ENCODE measurements at places on chromosomes 2 and 18.

DNA sequence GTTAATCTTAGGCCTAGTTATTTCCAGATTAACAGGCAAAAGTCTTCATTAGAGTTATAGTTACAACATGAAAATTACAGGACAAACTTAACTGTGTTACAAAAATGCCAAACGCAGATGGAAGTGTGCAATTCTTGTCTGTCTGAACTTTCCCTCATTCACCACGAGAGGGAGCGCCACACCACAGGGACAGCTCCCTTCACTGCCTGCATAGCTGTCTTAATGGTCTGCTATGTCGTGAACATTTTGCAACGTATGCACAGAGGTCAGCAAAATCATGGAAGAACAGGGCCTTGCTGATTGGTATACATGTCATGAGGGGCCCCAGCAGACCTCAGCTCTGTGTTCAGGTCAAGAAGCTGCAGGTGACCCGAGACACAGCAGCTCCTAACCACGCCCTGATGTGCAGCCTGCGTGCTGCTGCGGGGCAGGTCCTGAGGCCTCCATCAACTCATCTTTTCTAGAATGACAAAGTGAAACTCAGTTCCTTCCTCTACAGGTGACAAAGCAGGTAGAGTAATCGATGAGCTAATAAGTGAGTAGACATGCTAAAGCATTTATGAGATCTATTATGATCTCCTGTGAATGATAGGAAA lies 78.8 kb upstream of the ATP8B1 start:
- peak; percentile 50 for DNase-seq

DNA sequence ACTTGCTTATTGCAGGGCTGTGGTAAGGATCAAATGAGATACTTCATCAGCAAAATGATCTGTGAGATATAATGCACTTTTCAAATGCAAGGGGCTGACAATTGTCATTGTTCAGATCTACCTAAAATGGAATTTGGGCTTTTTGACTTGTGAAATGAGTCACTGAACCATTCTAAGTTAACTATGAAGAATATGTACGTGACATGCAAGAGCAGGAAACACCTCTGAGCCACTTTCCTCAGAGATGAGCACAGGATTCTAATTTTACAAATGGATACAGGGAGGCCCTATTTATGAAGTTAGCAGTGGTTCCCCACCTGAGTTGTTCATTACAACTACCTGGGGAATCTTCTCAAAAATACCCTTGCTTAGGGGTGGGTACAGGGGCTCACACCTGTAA lies 26.7 kb downstream of the CTLA4 start:
- no peak for DNase-seq

DNA sequence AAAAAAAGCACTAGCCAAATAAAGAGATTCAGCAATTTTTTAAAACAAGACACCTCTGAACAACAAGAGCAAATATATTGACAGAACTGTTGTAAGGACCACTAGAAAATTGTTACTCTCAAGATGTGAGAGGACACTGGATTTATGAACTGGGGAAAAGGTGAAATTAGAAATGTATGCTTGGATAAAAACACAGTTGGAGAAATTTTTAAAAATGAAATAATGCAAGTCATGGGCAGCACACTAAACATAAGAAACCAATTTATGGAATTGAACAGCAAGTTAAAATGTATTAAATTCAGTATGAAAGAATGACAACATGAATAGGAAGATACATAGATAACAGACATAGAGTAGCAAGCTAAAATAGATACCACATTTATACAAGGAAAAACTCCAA lies 377.4 kb downstream of the LRRTM4 start:
- DNase-seq: no peak

DNA sequence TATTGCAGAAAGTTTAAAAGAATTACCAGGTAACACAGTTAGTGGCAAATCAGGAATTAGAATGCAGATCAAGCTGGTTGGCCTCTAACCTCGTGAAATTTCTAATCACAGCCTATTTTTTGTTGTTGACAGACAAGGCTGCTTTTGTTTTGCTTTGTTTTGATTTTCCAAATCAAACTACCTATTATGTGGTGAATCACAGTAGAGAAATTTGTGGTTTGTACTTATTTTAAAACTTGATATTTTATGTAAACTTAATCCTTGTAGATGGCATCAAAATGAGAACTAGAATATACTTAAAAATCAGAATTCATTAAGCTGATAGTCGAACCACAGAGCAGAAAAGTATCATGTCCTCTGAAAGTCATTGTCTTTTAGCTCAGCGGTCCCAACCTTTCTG lies 258.1 kb downstream of the CTNNA2 start:
- no peak for DNase-seq

DNA sequence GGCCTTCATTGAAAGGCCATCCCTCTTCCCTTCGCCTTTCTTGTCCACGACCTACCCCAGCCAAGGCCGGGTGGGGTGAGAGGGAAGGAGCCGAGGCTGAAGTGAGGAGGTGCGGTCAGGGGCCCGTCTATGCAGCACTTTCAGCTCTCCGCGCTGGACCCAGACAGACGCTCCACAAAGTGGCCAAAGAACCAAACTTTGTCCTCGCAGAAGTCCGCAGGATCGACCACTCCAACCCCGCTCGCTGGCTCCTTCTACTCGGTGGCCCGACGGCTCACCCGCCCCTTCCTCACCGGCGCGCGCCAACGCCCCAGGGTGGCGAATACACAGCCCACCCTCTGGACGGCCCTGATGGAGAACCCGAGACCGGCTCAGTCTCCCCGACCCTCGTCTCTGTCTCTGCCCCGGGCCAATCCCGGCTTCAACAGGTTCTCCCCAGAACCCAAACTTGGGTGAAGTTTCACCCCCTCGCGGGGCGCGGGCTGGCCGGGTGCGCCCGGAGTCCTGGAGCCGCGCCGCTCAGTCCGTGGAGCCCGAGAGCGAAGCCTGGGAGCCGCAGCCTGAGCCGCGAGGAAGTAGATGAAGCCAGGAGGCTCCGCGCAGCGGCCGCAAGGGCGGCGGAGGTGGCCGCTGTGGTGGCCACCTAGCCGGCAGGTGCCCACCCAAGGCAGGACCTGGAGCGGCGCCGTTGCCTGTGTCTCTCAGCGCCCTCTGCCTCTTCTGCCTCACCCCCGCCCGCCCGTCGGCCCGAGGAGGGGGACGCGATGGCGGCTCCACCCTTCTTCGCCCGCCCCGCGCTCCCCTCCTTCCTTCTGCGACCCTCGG lies 26.7 kb upstream of the ALPP start:
- DNase-seq: no peak

DNA sequence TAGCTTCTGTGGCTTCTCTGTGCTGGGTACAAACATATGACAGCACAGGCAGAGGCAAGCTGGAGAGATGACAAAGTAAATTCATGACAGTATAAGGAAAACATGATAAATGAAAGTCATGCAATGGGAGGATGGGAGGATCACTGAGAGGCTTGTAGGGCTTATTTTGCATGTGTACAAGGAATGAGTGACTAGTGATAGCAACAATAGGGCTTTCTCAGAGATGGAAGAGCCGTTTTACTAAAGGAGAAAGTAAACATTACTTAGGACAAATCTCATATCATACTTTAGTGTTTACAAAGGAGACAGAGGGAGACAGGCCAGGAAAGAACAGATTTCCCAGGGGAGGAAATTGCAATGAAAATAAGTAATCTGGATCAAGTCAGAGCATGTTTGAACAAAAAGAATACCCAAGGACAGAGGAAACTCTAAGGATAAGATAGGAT lies 82.5 kb upstream of the RBMS1 start:
- DNase-seq: no peak

GRCh38 chr18:50061876-50062517 lies 132.9 kb downstream of the MYO5B start:
- no peak for DNase-seq

- DNase-seq: no peak
Observed at GRCh38 chr2:8587920-8588830, 93.7 kb upstream of the ID2 start.

DNA sequence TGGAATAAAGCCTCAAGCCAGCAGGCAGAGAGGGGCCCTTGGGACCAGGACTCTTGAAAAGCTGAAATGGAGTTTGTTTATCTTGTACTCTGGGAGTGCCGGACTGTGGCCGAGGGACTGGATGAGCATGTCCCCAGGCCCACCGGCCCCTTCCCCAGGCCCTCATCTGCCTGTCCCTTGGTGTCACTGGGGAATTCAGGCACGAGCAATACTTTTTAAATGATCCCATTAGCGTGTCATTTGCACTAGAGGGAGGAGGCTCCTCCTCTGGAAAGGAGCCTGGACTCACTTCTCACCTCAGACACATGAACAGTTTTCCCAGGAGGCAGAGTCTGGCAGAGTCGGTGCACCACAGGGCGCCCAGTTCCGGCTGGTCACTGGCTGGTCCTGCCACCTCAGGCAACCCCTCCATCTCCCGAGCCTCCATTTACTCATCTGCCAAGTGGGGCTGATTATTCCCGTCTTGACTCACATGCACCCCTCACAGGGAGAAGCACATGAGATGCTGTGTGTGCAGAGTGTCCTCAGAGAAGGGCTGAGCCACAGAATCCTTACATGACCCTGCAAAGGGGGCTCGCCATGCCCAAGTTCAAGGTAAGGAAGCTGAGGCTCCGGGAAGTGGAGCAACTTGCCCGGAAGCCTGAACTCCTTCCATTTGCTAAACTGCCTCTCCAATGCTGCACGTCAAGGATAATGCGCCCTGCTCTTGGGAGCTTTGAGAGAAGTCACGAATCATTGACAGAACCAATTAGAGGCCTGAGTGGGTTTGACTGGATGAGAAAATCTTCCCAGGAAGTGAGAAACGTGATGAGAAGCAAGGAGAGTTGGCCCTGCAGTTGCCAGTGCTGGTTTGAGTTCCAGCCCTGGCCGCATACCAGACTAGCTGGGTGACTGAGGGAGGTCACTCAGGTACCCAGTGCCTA lies 26.7 kb downstream of the CIB4 start:
- no peak for DNase-seq

DNA sequence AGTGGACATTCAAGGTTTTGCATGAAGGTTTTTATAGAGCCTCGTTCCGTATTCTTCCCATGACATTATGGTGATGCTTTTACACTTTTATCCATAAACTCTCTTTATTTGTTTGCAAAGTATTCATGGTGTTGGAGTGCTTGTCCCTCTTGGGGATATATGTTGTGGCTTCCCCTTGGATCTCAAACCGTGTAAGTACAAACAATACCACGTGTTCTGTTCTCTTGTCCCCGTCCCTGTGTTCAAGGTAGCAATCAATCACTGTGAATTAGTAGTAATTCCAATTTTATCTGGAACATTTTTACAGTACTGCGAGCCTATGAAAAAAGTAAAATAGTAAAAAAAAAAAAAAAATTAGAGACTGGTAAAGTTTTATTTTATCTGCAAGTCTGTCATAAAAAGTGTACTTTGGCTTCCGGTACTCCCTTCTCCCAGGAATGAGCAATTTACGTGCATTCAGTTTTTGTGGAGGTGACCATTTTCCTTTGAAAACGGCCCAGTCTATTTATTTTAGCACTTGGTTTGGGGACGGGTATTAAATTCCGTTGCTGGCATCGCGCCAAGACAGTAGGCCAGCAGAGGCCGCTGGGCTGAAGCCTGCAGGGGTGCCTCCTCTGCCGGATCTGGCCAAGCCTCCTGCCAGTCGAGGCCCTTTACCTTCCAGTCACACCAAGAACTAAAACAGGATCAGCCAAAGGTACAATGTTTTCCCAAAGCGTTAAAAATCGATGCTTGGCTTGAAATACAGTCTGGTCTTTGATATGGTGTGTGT lies 175.7 kb downstream of the SOCS6 start:
- no peak for DNase-seq

All from activated naive CD4-positive, alpha-beta T cell treated with Interleukin-2 at 50 U/mL for 16 hours (primary cell).